NCI-H1105 (cell line): ENCODE measurements at places on chromosomes 2 and 18.

DNA sequence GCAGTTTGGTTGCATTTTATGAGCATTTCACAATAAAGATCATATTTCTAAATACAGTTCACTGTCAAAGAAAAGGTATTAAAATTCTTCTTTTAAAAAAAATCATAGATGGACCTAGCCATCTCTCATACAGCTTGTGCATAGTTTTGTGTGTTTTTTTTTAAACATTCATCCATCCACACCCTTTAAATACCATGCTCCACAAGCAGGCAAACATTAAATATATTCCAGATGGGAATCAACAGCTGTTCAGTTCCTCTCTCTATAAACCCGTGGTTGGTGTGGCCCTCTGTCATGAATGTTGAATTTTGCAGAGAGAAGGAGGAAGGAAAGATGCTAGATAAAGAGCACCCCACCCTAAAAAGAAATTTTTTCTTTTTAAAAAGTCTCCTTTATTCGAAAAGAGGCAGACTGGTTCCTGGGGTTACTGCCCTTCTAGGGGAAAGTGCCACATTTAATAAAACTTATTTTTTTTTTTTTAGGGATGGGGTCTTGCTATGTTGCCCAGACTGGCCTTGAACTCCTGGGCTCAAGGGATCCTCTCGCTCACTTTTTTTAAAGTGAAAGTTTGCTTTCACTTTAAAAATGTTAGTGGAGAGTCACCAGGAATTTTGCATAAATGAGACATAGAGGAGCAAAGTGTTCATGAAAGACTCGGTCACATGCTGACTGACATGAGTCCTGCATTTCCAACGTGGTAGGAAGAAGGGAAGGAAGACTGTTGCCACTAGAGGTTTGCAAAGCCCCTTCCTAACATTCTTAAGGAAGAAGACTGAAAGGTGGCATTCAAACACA lies 73.9 kb upstream of the LMAN1 start:
- no peak for DNase-seq

DNA sequence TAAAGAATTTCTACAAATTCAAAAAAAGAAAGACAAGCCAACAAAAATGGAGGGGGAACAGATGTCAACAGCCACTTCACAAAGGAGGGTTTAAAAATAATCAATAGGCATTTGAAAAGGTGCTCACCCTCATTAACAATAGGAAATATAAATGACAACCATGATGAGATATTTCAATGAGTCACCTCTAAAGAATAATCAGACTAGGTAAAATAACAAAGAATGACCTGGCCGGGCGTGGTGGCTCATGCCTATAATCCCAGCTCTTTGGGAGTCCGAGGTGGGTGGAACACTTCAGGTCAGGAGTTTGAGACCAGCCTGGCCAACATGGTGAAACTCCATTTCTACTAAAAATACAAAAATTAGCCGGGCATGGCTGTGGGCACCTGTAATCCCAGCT lies 133.6 kb downstream of the KCNE4 start:
- DNase-seq, result no peak

GRCh38 chr18:62545098-62545497 lies 22.3 kb downstream of the ZCCHC2 start:
- DNase-seq, result no peak

DNA sequence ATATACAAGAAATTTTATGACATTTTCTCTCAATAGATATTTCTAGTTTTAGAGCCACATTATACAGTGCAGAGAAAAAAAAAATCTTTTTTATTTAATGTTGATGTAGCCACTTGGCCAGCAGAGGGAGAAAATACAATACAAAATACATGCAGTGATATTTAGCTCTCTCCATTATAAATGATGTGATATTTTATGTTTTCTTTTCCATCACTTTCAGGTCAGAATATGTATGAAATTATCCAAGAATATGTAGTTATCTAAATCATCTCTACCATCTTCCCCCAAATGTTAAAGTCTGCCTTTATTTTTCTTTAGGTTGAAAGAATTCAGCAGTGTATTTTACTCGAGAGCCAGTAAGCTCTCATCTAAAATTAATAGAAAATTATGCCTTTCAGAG lies 533.6 kb upstream of the FSHR start:
- peak; percentile 3 for DNase-seq

- DNase-seq, result no peak
These were observed 82.3 kb downstream of the INPP5D start for GRCh38 chr2:233142355-233142897.

- no peak for DNase-seq
These were observed 24.3 kb downstream of the BABAM2 start for GRCh38 chr2:27914805-27915175.

DNA sequence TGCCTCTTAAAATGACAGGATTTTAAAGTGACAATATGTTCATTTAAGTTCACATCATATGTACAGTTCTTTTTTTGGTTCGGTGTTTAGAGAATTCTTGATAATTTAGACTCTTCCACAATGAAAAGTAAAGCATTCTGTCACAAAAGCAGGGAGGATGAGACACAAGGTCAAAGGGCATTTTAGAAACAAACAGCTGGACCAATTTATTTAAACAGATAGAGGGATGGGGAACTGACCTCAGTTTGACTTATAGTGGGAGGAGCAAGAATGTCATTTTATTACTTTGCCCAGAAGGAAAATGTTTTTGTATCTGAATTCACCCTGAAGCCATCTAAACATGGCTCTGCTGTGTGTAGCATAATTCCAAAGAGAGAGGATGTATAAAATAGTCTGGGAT lies 128.5 kb downstream of the MEIS1 start:
- no peak for DNase-seq

DNA sequence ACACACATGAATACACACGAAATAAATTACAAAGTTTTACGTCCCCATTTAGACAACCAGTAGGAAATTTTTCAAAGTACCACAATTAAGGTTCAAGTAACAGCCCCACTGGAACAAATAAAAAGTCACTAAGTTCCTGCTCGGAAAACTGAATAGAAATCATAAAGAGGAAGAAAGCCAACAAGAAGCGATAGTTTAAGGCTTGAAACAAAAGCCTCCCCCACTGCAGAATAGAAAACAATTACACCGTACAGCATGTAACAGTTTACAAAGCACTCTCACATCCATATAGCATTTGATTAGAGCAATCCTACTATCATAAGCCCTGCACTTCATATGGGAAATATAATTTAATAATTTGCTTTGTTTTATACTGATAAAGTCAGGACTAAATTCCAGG lies 15.5 kb downstream of the KLF7 start:
- DNase-seq, result no peak

GRCh38 chr2:25078170-25079049 lies 36.5 kb downstream of the EFR3B start:
- DNase-seq, result peak; percentile 70

DNA sequence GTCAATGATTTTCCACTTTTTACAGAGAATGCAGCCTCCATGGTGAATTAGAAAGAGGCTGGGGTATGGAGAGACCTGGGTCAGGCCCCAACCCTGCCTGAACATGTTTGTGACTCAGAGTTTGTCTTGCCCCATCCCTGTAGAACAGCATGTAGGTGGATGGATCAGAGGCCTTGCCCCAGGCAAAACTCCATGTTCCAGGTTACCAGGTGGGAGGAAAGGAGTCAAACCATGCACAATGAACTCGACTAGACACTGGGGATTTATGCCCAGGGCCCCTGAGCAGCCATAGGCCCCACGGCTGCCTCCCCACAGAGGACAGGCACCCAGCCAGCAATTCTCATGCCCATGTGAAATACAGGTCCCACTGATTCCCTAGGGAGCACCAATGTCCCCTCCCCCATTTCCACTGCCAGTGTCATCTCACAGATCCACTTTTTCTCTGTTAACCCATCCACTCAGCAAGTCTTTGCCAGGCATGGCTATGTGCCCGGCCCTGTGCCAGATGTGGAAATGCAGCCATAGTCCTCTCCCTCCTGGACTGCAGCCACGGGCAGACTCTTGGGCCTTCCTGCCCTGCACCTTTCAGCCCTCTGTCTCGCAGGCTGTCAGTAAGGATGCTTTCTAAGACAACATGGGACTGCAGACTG lies 737.8 kb upstream of the HS6ST1 start:
- no peak for DNase-seq

GRCh38 chr2:61750624-61751023 lies 103.2 kb downstream of the FAM161A start:
- DNase-seq, result no peak

DNA sequence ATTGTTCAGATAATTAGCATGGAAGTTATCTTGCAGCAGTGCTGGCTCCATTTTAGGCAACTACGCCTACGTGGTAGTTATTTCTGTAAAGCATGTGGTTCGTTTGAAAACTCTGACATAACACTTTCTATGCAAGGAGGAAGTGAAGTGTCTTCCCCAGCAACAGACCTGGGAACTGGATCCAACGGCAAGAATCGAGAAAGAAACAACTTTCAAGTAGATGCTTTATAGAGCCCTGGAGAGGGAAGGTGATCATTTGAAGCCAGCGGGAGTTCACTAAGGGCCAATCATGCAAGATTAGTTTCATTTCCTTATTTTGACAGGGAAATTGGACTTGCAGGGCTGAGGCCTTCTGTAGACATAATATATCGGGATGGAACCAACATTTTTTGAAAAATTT lies 218.3 kb downstream of the ACKR3 start:
- DNase-seq, result no peak

DNA sequence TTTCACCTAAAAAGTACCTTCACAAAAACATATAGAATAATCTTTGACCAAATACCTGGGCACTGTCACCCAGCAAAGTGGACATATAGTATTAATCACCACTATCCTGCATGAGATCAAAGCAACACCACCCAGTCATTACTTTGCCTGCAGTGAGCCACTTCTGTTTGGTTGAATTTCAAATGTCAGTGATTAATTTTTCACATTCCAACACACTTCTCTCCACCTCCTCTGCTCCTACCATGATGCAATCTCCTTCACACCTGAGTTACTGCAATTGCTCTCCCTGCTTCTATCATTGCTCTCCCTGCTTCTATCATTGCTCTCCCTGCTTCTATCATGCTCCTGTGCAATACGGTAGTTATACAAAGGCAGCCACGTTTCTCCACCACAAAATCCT lies 106.1 kb upstream of the NETO1 start:
- no peak for DNase-seq

DNA sequence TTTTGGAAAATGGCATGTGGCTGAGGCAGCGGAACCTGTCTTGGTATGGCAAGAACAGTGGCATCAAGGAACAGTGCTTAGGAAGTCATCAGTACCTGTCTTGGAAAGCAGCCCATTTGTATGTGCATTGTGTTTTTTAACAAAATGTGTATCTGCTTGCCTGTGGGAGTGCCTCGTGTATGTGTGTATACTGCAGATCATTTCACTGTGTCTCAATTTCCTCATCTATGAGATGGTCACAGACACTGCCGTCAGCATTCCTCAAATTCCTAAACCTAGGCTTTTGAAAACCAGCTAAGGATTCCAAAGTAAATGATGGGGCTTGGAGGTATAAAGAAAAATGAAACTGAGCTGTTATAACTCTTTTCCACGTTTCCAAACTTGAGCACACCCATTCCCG lies 441.3 kb downstream of the RND3 start:
- DNase-seq, result no peak

- DNase-seq, result no peak
These were observed 225.4 kb downstream of the LOXHD1 start for GRCh38 chr18:46431522-46432171.

DNA sequence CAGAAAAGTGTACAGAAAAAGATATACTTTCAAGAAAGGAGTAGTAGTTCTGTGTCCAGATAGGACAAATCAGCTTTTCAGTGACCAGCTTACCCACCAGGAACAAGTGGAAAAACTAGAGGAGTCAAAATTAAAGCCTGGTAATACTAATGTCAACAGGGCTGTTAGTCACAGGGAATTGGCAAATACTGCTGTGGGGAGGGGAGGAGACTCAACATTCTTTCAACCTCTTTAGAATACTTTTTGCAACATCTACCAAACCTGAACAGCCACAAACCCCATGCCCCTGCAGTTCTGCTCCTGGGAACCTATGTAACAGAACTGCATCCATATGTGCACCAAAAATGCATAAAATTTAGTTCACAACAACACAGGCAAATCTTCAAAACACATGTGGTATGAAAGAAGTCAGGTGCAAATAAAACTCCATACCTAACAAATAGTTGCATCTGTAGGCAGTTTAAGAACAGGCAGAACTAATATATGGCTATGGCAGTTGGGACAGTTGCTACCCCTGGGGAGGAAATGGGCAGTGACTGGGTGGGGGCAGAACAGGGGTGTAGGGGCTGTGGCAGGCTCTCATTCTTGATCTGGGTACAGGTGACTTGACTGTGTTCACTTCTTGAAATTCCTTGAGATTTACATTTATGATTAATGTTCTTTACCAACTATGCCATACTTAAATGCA lies 9.7 kb downstream of the CMPK2 start:
- no peak for DNase-seq

- no peak for DNase-seq
These were observed 75.3 kb upstream of the SIX3 start for GRCh38 chr2:44866152-44866551.

- no peak for DNase-seq
These were observed 76.5 kb downstream of the ARL4C start for GRCh38 chr2:234420408-234420807.

- DNase-seq, result no peak
These were observed 5.6 kb downstream of the STK39 start for GRCh38 chr2:168241746-168242145.
